ENCODE measurements at places on chromosomes 12 and 14.
A peak's percentile ranks its signal among the peaks of the same experiment; 100 is the strongest.

- DNase-seq: peak; percentile 75
These were observed 58.1 kb upstream of the RMST start for GRCh38 chr12:97404543-97404942.

- no peak for DNase-seq
These were observed 354.2 kb downstream of the TMEM121 start for GRCh38 chr14:105880616-105881015.

GRCh38 chr14:100608064-100608463 is 20.8 kb upstream of the BEGAIN start:
- no peak for DNase-seq

DNA sequence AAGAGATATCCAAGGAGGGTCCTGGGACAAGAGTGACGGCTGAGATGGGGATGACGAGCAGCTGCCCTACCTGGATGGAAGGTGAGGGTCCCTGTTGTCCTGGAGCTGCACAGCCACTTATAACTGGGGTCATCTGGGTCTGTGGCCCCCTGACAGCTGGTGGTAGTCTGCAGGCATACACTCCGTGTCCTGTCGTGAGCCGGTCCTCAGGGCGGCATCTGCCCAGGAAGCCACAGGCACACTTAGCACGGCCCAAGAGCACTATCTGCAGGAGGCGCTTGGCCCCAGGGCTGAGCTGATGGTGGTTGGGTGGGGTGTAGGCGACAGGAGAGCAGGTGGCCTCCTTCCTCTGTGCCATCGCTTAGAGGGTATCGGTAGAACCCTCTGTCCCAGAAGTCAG is 248.1 kb downstream of the CACNA1C start:
- DNase-seq: no peak

DNA sequence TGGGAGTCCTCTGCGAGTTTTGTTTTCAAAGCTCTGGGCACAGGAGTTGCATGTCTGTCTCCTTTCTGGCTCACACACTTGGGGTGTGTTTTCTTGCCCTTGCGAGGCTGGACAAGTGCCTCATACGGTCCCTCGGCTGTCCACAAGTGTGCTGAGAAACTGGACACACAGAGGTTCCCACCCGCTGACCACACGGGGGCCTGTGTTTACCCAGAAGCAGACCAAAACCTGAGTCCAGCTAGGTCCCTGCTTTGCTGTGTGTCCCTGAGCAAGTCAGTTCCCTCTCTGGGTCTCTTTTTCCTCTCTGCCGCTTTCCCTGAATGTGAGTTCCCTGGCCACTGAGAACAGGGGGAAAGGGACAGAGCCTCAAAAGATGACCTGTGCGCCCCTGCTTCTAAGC is 678 bp upstream of the OAS2 start:
- DNase-seq: no peak

GRCh38 chr12:105428793-105429395 is 98.4 kb downstream of the C12orf75 start:
- no peak for DNase-seq

DNA sequence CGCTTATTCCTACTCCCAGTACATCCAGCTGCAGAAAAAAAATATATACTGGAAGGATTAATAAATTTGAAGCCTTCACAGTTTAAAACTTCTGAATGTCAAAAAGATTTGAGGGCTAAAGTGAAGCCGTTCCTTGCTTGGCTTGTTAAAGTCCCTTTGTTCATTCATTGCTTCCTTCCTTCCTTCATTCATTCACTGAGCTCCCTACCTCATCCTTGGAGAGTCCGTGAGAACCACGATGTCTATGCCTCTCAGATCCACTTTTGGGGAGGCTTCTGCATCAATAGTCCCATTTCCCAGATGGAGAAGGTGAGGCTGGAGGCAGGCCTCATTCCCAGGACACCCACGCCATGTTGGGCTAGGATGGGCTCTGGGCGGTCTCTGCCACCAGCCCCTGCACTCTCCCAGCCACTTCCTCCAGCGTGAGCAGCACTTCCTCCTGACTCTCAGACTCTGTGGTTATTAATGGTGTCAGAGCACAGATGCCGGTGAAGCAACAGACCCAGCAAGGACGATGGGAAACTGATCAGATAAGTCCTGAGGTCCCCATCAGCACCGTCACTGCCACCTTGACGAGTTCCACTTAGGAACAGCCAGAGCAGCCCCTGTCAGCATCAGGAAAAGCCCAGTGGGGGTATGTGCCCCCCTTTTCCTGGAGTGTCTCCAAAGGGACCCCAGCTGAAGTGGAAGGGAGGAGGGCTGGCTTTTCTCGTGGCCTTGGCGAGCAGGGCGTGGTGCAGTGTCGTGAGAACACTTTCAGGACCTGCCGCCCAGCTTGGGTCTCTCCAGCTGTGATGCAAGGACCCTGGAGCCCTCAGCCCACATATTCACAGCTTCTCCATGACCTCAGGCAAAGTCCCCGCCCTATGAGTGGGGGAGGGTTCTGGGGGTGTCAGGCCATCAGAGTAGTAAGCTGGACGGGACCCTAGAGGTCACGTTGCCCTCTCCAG is 21.2 kb downstream of the ASB2 start:
- no peak for DNase-seq

GRCh38 chr14:39939023-39939422 is 506.8 kb upstream of the FBXO33 start:
- DNase-seq: no peak

GRCh38 chr12:57090490-57090889 is 1.6 kb downstream of the NAB2 start:
- DNase-seq: no peak

DNA sequence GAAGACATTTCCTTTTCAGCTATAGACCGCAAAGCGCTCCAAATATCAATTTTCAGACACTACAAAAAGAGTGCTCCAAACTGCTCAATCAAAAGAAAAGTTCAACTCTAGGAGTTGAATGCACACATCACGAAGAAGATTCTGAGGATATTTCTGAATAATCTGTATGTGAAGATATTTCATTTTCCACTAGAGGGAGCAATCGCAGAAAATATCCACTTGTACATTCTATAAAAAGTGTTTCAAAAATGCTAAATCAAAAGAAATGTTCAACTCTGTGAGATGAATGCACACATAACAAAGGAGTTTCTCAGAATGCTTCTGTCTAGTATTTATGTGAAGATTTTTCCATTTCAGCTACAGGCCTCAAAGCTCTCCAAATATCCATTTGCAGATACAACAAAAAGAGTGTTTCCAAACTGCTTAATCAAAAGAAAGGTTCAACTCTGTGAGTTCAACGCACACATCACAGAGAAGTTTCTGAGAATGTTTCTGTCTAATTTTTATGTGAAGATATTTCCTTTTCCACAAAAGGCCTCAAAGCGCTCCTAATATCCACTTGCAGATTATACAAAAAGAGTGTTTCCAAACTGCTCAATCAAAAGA is 643.8 kb upstream of the ALG10B start:
- no peak for DNase-seq

DNA sequence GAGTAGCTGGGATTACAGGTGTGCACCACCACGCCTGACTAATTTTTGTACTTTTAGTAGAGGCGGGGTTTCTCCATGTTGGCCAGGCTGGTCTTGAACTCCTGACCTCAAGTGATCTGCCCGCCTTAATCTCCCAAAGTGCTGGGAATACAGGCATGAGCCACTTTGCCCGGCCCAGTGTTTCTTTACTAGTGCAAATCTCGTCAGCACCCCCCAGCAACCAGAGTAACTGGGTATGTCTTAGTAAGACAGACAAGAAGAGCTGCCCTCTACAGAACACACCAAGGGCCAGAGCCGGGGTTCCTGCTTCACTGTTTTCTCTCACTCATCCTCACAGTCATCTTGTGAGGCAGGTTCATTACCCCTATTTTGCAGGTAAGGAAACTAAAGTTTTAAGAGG is 78.5 kb upstream of the GPR68 start:
- no peak for DNase-seq

- DNase-seq: no peak
These were observed 106.2 kb upstream of the PDE3A start for GRCh38 chr12:20262119-20262518.

DNA sequence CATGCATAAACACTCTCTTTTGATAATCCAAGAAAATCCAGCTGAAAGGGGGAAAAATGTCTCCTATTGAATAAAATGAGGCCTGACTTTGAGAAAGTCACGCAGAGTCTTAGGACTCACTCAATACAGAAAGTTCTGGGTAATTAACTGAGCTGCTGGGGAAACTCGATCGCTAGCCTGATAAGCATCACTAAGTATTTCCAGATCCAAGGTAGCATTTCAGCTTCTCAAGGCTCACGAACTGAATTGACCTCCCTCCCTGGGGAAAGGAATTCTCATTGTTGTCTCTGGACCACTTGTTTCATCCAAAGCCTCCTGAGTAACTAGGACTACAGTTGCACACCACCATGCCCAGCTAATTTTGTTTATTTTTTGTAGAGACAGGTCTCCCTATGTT is 13.8 kb upstream of the ANAPC5 start:
- DNase-seq: no peak

GRCh38 chr14:94640721-94641631 is 28.8 kb downstream of the SERPINA3 start:
- DNase-seq: no peak

DNA sequence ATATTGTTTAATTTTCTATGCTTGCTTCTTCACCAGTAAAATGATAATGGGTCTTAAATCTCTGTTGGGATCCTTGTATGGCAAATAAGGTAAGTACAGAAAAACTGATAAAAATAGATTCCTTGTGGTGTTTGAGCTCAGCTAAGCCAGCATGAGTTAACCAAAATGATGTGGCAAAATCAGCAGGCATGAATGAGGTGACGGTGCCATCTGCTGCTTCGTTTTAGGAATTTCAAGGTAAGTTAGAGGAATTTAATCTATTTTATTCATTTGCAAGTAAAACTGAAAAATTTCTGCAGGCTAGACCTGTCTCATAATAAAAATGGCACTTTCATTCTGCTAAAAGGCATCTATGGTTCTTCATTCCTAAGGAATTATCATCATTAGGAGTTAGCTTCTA is 10.0 kb upstream of the CLEC7A start:
- DNase-seq: peak; percentile 46

- DNase-seq: no peak
These were observed 35.8 kb upstream of the ASPG start for GRCh38 chr14:104049576-104050240.

- DNase-seq: peak; percentile 20
These were observed 15.2 kb upstream of the PLEKHG6 start for GRCh38 chr12:6295094-6295811.

- DNase-seq: no peak
These were observed 49.6 kb upstream of the GPR68 start for GRCh38 chr14:91294153-91294552.

GRCh38 chr12:104505095-104505818 is 48.5 kb downstream of the CHST11 start:
- DNase-seq: peak; percentile 73

DNA sequence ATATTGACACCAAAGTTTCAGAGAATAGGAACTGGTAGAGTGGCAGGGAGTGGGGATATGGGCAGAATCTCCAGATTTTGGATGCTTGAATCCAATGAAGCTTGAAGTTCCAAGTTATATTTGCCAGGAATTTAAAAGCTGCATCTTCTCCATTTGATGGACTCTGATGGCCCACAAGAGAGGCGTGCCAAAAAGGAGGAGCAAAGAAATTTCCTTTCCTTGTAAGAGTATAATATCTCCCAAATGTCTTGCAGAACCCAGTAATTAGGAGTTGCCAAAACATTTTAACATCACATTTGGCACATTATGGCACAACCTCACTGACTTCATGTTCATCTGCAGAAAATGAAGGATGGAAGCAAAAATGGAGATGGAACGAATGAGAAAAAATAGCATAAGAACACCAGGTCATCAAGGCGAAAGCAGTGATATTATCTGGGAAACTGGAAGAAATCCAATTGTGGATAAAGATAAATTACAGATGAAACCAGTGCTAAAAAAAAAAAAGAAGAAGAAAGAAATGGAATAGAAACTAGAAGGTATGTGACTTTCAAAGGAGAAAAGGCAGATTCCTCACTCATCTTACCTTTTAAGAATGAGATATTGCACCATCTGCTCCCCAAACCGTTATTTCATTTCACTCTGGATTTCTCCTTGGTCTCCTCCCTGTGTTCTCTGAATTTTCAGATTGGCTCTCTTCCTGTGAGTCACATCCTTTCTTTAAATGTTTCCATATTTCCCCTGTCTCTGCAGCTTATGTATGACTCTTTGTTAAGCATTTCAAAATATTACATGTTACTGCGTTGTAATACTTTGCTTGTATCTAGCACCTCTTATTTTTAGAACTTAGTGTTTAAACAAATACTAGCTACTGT is 13.5 kb upstream of the FLRT2 start:
- no peak for DNase-seq

DNA sequence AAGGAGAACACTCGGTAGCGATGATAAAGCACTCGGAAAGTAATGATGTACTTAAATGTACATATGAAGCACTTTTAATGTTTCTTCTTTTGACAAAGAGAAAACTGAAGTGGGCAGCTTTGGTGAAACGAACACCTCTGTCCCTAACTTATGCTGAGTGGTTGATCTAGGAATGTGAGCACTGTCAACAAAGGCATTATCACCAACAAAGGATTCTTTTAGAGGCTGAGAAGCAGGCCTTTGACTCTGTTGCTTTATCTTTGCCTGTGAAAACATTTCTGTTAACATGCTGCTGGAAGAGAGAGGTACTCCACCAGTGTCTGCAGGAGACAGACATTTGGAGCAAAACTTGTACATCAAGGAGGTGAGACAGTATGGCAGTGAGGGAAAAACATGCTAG is 103.2 kb upstream of the VRK1 start:
- no peak for DNase-seq

DNA sequence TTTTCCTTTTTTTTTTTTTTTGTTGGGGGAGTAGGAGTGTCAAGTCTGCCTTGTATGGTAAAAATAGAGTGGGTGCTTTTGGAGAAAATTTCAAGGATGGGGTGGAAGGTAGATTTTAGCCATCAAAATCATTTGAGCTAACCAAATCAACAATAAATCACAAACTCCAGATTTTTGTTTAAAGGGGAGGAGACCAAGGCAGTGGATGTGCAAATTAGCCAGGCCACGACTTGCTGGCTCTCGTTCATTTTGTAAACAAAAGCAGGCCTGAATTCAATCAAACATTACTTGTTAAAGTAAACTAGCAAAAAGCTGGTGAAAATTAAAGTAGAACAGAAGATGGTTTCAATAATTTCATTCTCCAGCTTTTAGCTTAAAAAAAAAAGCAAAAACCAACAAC is 387.2 kb downstream of the BMP4 start:
- no peak for DNase-seq

GRCh38 chr12:116703214-116703795 is 34.6 kb downstream of the SPRING1 start:
- peak; percentile 63 for DNase-seq

- DNase-seq: no peak
These were observed 104.4 kb downstream of the DAD1 start for GRCh38 chr14:22484632-22485031.

- DNase-seq: no peak
These were observed 268.2 kb upstream of the PLEKHG7 start for GRCh38 chr12:92434607-92435025.

DNA sequence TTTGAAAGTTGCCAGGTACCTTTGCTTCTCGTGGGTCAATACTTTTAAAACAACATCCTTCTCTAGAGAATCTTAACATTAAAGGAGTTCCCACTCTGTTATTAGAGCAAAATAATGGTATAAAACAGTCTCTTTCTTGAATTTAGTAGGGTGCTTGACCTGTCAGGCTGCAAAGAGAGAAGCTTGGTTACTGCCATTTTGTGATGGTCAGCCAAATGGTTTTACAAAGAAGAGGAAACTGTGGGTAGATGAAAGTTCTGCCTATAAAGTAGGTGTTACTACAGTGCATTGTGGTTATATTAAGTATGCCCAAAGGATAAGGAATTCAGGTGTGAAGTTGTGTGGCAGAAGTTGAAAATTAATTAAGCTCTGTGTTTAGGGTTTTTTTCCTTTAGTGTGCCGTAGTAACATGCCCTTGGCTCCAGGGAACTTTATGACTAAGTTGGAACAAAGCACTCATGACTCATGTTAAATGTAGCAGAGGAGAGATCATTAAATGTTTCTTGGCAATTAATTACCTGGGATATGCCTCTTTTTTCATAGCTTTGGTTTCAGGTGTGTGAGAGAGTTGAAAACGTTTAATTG is 354.0 kb upstream of the KITLG start:
- DNase-seq: no peak
